ENCODE measurements at places on chromosomes 4 and X.

- no peak for DNase-seq
Observed at GRCh38 chrX:27254656-27255055, 208.5 kb downstream of the PPP4R3C start.

DNA sequence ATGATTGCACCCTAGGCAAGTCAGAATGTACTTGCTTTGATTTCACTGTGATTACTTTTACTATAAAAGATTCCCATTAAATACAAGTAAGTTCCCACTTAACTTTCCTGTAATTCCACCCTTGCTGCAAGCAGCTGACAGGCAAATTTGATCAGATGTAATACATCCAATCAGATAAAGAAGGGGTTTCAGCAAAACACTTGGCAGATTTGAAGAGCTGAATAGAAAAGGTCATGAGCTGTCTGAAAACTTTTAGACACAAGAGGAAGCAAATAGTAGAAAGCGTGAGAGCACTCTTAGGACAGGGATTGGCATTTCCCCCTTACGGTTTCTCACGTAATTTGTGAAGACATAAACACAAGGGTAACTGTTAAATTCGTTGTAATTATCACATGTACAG lies 22.8 kb downstream of the HSD17B13 start:
- DNase-seq: no peak

DNA sequence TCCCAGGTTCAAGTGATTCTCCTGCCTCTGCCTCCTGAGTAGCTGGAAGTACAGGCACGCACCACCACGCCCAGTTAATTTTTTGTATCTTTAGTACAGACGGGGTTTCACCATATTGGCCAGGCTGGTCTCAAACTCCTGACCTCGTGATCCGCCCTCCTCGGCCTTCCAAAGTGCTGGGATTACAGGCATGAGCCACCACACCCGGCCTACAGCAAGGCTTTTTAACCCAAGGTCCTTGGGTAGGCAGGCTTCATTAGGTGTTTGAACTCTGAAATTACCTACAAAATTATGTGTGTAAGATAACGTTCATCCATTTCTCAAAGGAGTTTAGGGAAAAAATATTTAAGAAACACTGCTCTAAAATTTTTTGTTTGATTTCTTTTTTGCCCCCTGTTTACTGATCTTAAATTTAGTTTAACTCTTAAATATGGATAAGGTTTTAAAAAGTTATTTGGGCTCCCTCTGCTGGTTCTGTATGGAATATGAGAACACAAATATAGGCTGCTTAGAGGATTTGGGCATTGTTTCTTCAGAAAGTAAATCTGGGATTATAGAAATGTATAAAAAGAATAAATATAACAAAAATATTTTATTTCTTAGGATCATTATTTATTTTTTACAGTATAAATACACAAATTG lies 92.8 kb downstream of the CBR4 start:
- DNase-seq: no peak

GRCh38 chr4:178693816-178694215 lies 1251.6 kb upstream of the AGA start:
- DNase-seq: no peak

DNA sequence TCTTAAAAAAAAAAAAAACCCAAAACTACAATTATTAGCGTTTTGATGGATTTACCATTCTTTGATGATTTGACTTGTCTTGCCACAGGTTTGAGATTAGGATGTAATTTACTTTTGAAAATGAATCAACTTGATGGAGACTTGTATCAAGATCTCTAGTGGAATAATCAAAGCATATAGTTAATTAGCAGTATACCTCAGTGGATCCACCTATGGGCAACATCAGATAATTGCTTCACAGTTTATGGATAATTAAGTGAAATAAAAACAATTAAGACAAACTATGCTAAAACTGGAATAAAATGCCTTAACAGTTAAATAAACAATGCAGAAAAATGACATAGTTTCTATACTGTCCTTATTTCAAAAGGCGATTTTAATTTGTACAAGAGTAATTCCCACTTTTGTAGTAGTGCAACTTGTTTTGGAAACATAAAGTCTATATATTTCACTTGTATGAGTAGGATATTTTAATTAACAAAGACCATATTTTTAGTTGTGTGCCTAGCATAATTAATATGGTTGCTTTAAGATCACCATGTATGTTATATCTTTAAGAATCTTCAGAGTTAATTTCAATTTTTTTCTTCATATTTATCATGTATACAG lies 4.2 kb downstream of the CPEB2 start:
- DNase-seq: no peak

DNA sequence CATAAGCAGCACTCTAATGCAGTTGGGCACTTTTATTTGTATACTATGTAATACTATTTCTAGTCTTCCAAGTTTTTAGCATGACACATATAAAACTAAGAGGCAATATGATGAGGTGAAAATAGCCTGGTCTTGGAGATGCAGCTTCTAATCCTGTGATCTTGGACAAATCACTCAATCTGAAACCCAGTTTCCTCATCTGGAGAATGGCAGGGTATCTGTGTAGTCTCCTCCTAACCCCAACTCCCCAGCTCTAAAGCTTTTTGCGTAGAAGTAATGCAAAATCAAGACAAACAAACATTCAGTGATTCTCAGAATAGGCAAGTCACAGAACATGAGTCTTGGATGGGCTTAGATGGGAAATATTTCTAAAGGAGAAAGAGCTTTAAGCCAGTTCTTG lies 36.7 kb upstream of the IL21 start:
- no peak for DNase-seq

- no peak for DNase-seq
Observed at GRCh38 chr4:687048-687970, 1.6 kb downstream of the SLC49A3 start.

DNA sequence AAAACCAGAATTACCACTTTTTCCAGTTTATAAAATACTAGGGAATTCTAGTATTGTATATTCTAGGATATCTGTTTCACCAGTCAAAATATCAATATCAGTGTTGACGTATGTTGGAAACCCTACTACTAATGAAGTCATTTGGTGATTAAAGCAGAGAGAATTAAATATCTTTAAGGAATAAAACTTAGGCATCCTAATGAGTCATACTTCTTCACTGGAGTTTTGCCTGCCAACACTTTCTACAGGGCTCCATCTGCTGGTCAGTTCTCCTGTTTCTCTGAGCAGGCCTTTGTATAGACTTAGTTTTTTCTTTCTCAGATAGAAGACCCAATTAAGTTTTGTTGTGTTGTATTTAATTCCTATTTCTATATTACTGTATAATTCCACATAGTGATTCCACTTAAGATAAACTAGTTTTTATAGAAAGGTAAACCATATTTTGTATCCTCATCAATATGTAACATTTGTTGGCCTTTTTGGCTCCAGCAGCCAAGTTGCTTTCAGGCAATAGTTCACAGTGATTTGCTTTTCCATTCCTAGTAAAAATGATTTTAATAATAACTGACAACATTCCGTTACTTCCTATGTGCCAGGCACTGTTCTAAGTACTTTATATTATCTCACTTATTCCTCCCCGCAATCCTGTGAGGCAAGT lies 3.5 kb downstream of the AP1AR start:
- no peak for DNase-seq

DNA sequence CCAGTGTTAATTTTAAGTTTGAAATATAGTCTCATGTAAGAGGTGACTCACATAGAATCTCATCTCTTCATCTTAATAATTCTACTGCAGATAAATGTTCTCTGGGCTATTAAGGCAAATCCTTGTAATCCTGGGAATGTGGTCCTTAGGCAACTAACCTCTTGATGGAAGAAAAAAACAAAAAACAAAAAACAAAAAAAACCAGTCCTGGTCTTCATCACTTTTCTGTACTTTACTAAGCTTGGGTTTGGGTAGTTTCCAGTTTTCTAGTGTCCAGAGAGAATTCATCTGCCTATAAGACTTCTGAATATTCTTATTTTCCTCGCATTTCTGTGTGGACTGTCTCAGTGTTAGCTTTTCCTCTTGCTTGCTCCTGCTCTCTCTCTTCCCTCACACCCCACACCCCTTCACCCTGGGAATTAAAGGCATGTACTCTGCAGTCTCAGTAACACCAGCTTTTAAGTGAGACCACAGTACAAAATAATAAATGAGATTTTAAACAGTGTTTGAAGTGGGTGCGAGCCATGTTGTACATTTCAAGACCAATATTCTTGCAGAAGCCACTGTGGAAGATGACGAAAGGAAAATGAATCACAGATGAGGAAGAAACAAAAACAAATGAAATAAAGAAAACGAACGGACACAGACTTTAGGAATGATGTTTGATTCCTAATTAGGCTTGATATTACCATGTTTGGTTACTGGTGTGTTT lies 51.7 kb downstream of the HAND2 start:
- no peak for DNase-seq

GRCh38 chr4:86818841-86819240 lies 30.3 kb downstream of the SLC10A6 start:
- DNase-seq: no peak

- no peak for DNase-seq
Observed at GRCh38 chrX:150696866-150697265, 3.7 kb downstream of the MTMR1 start.

DNA sequence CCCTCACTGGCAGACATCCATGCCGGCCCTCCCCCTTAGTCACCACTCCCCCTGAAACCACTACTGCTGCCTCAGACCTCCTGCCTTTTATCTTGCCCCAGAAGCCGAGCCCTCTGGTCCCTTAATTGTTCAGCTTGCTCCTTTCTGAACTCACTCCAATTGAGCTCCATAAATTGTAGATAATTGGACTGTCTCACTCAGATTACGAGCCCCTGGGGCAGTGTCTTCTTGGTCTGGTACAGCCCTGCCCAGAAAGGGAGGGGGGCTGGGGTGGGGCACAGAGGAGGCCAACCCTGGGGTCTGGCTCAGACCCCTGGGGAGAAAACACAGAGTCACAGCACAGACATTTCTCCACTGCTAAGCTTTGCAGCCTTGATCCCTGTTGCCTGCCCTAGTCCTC lies 39.4 kb downstream of the NALF2 start:
- DNase-seq: no peak

- DNase-seq: no peak
Observed at GRCh38 chrX:20567108-20567507, 300.4 kb upstream of the RPS6KA3 start.

GRCh38 chr4:20487852-20488251 lies 212.4 kb upstream of the PACRGL start:
- DNase-seq: no peak

- DNase-seq: no peak
Observed at GRCh38 chrX:74262452-74263209, 41.3 kb upstream of the ZCCHC13 start.

GRCh38 chr4:185269286-185269685 lies 59.9 kb downstream of the SNX25 start:
- no peak for DNase-seq

DNA sequence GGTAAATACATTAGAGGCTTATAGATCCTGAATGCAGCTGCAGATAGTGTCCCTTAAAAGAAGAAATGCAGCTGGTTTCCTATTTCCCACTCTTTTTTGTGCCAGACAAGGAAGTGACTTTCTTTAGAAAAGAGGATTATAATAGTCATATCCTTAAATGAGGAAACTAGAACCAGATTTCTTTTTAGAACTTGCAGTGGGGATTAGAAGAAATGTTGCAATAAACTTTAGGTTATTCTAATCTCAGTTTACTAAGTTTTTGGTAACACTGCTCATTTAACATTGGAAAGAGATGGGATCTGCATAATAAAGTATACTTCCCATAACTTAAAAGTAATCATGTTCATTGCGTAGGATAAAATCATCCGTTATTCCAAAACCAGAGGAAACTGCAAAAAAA lies 101.9 kb downstream of the SLIT2 start:
- DNase-seq: no peak

DNA sequence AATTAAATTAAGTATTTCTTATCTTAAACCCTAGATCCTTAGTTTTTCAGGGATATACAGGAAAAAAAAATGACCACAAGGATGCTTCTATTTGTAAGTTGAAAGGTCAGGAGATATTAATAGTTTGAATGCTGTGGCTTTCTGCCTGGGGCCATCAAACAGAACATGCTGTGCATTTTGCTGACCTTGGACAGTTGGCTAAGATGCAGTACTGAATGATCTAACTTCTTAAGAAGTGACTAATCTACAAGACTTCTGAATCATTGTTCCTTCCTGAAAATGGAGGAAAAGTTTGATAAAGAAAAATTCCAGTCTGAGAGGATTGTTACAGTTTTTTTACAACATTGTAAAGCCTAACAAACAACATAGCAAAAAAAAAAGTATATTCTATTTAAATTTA lies 237.8 kb upstream of the JADE1 start:
- no peak for DNase-seq

GRCh38 chr4:23384741-23385140 lies 505.1 kb downstream of the PPARGC1A start:
- no peak for DNase-seq

DNA sequence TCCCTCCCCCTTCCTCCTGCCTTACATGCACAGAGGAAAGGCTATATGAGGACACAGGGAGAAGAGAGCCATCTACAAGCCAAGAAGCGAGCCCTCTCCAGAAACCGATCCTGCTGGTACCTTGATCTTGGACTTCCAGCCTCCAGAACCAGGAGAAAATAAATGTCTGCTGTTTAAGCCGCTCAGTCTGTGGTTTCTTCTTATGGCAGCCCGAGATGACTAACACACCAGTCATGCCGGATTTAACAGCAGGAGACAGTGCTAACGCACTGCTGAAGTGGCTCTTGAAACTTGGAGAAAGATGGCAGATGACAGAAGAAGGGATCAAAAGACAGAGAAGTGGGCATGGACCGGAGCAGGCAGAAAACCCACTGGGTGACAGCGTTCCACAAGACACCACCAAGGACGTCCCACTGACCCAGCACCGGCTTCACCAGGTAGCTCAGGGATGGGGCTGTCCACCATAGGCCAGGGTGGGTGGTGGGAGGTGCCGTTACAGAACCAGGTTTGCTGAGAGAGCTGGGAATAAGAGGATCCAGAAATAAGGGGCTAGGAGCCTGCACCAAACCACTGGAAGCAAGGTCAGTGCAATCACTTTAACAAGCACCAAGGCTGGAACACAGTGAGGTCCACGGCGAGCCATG lies 6.2 kb upstream of the MAN2B2 start:
- no peak for DNase-seq

DNA sequence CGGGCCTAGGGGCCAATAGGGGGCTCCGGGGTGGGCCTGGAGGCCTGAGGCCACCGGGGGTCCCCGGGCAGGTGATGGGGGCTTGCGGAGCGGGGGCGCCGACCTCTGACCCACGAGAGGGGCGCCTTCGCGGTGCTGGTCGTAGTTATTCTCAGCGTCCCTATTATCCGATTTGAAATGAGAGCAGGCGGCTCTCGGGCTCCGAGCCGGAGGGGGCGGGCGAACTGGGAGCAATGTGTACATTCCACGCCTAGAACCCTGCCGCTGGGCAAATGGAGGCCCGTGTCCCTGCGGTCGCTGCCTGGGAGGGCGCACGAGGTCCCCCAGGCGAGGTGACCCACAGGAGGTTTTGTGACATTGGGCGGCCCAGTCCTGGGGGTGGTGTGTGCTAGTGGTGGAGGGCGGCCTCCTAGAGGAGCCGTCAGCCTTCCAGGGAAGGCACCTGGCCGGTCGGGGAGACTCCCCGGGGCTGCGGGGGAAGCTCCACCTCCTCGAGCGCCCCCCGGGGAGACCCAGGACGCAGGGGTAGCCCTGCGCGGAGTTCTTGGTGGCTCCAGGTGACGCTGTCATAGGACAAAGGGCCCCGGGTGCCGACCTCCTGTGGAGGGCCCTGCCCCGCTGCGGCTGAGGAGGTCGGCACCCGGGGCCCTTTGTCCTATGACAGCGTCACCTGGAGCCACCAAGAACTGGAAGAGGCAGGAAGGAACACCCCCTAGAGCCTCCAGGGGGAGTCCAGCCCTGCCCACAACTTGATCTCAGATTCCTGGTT lies 102.6 kb upstream of the PRKX start:
- no peak for DNase-seq

- no peak for DNase-seq
Observed at GRCh38 chr4:16669036-16669435, 229.4 kb downstream of the LDB2 start.
